Stimulated activated CD4-positive, alpha-beta T cell treated with anti-CD3 and anti-CD28 coated beads, TNF-alpha, amount 100 ng/mL, for 24 hours (primary cell): ENCODE measurements at places on chromosomes 4 and X.

GRCh38 chr4:147831551-147832171 lies 99.8 kb downstream of the ARHGAP10 start:
- DNase-seq, result no peak

- no peak for DNase-seq
Observed at GRCh38 chrX:15515931-15516330, 15.3 kb downstream of the BMX start.

- no peak for DNase-seq
Observed at GRCh38 chr4:78558410-78558809, 6.8 kb downstream of the ANXA3 start.

- DNase-seq, result no peak
Observed at GRCh38 chrX:135410861-135411627, 10.7 kb upstream of the SMIM10L2A start.

GRCh38 chr4:39754309-39754708 lies 56.4 kb downstream of the UBE2K start:
- no peak for DNase-seq
